ENCODE measurements at places on chromosomes 2 and 18. TPM values are rescaled to one million over a fixed set of nuclear protein-coding genes. Genes with fewer than 3 reads are reported as not detected.

Gene FNDC4
- 2.8 TPM for total RNA-seq

Gene MYO1B
- 405 TPM for total RNA-seq

Gene OR6B2
- not detected for total RNA-seq

Gene USP37
- total RNA-seq = 14.0 TPM

Gene IL36G
- total RNA-seq = 2.6 TPM

Gene METTL5
- 84.1 TPM for total RNA-seq

Gene SP5
- total RNA-seq = not detected

Gene BMP10
- total RNA-seq = not detected

Gene GALNT13
- total RNA-seq = 1.0 TPM

Gene ATG16L1
- total RNA-seq = 45.5 TPM

Gene SKA1
- under 0.01 TPM for total RNA-seq

Gene TTLL4
- 7.9 TPM for total RNA-seq

Gene LIMS2
- total RNA-seq = 0.21 TPM

Gene ARHGAP25
- total RNA-seq = 1.7 TPM

Gene UPP2
- not detected for total RNA-seq

Gene CYBRD1
- total RNA-seq = 8.9 TPM

Gene LOXL3
- 0.34 TPM for total RNA-seq

Gene EFEMP1
- total RNA-seq = 51.9 TPM

Gene IL37
- not detected for total RNA-seq

Gene FBXO41
- 2.4 TPM for total RNA-seq

Gene SGPP2
- total RNA-seq = 13.0 TPM

Gene SLC23A3
- 0.68 TPM for total RNA-seq

Gene PAIP2B
- total RNA-seq = 3.1 TPM

Gene TMEM247
- not detected for total RNA-seq

Gene ADRA2B
- total RNA-seq = under 0.01 TPM

Gene AOX1
- total RNA-seq = 7.5 TPM

Gene LOXHD1
- total RNA-seq = not detected

Gene CASP8
- 25.6 TPM for total RNA-seq

Gene FTCDNL1
- total RNA-seq = 2.3 TPM

Gene ANKRD23
- 0.34 TPM for total RNA-seq

Gene CFC1
- not detected for total RNA-seq

Gene LIMS4
- not detected for total RNA-seq

Gene TDRD15
- not detected for total RNA-seq

Gene SCN9A
- total RNA-seq = 6.2 TPM

Gene DTYMK
- total RNA-seq = 10.7 TPM

Gene FOXI3
- total RNA-seq = not detected

Gene DCC
- not detected for total RNA-seq

Gene HOXD9
- not detected for total RNA-seq

Gene MYO5B
- total RNA-seq = 53.4 TPM

Gene CNDP1
- total RNA-seq = not detected

Gene REG3A
- total RNA-seq = not detected

Gene ASXL3
- total RNA-seq = 0.14 TPM

Gene ITGB6
- total RNA-seq = 414 TPM

Gene TTN
- under 0.01 TPM for total RNA-seq

Gene IL1B
- 257 TPM for total RNA-seq

Gene TCF4
- 3.4 TPM for total RNA-seq

Gene LTBP1
- total RNA-seq = 44.0 TPM

Gene VIT
- not detected for total RNA-seq

Gene ONECUT2
- under 0.01 TPM for total RNA-seq

Gene COLEC12
- not detected for total RNA-seq

Gene ACADL
- total RNA-seq = 1.00 TPM

Gene FIGN
- total RNA-seq = 1.6 TPM

Gene MYO7B
- not detected for total RNA-seq

Gene CCDC150
- total RNA-seq = 1.6 TPM

Gene CYS1
- 0.43 TPM for total RNA-seq

Gene ZC3H6
- 8.3 TPM for total RNA-seq

Gene VAMP5
- total RNA-seq = 2.7 TPM

Gene POTEJ
- total RNA-seq = not detected
